SW 1271 (cell line): ENCODE measurements at places on chromosomes 16 and 17.

DNA sequence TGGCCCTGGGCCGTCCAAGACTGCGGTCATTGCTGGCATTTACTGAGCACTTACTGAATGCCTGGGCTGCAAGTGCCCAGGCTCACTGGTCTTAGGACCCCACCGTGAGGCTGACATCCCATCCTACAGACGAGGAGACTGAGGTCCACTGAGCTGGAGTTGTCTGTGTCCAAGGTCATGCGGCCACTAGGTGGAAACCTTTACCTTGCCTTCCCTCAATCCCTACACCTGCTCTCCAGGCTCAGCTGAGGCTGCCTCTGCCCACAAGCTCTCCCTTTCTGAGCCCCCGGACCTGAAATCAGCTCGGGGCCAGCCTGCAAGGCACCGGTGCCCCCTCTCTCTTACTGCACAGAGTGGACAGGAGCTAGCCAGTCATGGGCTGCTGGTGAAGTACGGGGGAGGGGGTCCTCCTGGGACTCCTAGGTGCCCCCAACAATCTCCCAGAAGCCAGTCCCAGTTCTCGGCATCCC is 1.5 kb downstream of the CASKIN1 start:
- DNase-seq: peak; percentile 16

DNA sequence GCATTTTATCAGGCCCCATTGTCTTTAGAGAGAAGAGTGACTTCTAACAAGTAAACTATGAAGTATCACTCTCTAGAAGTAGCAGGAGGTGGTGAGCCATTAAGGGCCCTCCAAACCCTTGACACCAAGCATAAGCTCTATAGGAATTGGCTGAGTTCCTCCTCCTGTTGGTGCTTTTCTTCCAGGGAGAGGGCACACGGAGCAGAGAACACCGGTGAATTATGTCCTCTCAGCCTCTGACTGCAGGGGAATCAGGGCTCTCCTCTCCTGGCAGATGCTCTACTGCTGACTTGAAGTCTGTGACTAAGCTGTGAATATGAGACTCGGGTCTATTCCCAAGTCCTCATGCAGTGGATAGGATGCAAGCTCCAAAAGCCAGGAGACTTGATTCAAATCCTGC is 32.3 kb downstream of the CHD9 start:
- no peak for DNase-seq

DNA sequence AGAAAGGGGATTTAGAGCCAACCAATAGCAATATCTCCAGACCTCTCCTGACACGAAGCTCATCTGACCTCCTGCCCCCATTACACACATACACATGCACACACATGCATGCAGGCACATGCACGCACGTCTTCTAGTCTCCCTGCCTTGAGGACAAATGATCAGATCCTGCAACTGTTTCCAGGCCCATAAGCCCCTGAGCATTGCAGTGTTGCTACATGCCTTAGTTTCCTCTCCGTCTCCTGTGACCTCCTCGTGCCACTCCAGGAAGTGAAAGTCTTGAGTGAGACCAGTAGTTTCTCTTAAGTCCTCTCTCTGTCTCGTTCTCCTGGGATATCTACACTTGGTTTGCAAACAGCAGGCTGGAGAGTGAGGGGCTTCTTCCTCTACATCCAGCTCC is 8.2 kb downstream of the CIITA start:
- no peak for DNase-seq

GRCh38 chr16:80103463-80103862 is 437.3 kb upstream of the DYNLRB2 start:
- DNase-seq: no peak

- no peak for DNase-seq
These were observed 151.5 kb upstream of the SDK2 start for GRCh38 chr17:73795730-73796129.

GRCh38 chr17:28272166-28272565 is 46.8 kb upstream of the TMEM97 start:
- no peak for DNase-seq

DNA sequence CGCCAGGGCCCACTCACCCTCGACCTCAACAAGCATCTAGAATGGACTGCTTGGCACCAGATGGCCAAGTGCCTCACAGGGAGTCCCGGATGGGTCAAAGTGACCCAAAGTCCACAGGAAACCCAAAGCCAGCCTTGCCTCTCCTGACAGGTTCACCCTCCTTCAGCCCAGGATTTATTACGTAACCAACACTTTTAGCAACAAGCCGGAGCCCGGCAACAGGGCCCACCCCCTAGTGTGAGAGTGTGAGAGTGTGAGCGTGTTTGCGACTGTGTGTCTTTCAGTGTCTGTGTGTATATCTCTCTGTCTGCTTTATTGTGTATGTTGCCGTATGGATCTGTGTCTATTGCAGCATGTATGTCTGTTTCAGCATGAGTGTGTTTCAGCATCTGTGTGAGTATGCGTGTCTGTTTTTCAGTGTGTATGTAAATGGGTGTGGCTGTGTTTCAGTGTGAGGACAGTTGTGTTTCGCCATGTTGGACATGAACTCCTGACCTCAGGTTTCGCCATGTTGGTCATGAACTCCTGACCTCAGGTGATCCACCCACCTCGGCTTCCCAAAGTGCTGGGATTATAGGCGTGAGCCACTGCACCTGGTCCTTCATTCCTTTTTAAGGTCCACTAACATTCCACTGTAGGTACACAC is 13.7 kb upstream of the PEMT start:
- no peak for DNase-seq

- no peak for DNase-seq
These were observed 8.0 kb downstream of the OR1F1 start for GRCh38 chr16:3195975-3196374.

DNA sequence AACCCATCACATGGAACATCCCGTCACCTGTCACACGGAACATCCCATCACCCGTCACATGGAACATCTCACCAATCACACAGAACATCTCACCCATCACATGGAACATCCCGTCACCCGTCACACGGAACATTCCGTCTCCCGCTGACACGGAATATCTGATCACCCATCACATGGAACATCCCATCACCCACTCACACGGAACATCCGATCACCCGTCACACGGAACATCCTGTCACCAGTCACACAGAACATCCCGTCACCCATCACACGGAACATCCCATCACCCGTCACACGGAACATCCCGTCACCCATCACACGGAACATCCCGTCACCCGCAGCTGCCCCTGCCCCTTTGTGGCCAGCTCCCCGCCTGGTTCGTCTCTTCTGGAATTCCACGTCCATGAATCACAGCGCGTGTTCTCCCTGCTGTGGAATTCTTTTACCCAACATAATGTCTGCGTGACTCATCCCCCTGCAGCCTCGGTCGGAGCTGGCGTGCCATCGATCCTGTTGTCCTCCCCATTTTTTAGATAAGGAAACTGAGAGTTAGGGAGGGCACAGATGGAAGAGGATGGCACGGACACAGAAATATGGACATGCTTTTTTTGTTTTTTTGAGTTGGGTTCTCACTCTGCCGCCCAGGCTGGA is 5.6 kb downstream of the CPNE7 start:
- peak; percentile 90 for DNase-seq

GRCh38 chr16:52827456-52827855 is 225.2 kb downstream of the CHD9NB start:
- no peak for DNase-seq

DNA sequence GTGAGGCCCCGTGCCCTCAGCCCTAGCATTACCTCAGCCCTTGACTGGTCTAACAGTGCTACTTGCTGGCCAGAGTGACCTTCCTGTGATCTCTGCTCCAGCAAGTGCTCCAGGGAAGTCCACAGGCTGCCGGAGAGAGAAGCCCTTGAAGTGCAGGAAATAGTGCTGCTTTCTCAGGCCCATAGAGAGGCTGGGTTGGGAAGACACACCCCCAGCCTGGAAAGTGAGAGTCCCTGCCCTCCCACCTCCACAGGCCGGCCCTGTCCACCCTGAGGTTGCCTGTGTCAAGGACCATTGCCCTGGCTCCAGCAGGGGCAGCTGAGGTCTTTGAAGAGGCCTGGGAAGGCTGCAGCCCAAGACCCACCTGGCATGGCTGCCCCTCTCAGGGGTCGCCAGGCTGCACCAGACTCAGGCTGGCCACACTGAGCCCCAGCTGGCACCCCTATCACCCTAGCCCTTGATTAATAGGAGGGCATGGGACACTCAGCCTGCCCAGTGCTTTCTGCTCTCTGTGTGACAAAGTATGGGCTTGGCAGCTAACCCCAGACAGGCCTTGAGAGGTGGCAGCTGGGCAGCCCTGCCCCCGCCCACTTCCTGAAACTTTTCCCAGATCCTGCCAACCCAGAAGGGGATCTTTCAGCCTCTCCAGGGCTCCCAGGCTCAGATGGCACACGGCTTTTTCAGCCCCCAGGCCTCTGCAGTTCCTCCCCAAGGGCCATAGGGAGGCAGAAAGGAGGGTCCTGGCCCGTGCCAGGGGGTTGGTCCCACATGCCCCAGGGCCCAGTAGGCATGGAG is 21.7 kb downstream of the ATP6V0D1 start:
- DNase-seq: no peak

DNA sequence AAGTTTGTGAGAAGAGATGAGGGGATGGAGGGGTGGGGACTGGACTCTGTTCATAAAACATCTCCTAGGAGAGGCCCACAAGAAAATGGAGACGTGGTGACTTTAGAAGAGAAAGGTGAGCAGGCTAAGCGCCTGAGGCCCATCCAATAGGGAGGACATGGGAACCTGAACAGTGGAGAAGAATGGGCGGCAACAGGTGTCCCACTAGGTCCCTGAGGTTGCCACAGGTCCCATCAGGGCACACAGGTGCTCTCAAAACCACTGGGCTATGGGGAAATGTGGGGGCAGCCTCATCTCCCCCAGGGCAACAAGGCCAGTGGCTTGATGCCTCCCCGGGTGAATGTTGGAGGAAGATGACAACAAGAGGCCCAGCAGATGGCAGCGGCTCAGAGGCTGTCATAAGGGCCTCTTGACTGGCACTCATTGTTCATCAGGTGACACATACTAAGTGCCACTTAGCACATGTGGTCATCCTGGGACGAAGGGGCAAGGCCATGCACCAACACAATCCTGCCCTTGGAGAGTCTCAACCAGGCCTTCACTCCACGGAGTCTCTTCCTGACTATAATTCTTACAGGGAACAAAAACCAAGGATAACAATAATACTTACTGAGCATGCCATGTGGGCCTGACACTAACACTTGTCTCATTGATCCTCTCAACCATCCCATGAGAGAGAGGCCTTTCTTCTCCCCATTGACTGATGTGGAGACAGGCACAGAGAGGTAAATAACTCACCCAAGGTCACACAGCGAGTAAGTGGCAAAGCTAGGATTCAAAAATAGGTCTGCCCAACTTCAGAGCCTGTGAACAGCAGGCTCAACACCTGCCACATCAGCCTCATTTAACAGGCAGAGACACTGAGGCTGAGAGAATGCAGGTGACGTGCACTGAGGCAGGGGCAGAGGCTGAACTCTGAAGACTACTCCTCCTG is 38.0 kb downstream of the CUEDC1 start:
- DNase-seq: no peak

DNA sequence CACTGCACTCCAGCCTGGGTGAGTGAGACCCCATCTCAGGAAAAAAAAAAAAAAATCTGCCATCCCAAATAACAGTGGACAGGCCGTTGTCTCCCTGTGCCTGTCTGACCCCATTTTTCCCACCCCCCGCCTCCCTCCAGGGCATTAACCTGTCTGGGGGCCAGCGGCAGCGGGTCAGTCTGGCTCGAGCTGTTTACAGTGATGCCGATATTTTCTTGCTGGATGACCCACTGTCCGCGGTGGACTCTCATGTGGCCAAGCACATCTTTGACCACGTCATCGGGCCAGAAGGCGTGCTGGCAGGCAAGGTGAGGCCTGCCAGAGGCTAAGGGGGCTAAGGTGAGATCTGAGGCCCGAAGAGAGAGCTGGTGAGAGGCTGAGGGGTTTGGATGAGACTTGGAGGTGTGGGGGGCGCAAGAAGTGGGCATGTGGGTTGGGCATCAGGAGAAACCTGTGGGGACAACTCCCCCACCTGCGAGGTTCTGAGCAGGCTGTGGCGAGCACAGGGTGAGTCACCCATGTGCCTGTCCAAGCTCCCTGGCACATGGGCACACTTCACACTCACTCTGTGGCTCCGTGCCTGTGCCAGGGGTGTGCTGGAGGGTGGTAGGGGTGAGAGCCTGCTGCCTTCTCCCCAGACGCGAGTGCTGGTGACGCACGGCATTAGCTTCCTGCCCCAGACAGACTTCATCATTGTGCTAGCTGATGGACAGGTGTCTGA is 34.7 kb downstream of the ANKRD40 start:
- no peak for DNase-seq

GRCh38 chr17:34249478-34249877 is 5.6 kb upstream of the CCL2 start:
- no peak for DNase-seq

DNA sequence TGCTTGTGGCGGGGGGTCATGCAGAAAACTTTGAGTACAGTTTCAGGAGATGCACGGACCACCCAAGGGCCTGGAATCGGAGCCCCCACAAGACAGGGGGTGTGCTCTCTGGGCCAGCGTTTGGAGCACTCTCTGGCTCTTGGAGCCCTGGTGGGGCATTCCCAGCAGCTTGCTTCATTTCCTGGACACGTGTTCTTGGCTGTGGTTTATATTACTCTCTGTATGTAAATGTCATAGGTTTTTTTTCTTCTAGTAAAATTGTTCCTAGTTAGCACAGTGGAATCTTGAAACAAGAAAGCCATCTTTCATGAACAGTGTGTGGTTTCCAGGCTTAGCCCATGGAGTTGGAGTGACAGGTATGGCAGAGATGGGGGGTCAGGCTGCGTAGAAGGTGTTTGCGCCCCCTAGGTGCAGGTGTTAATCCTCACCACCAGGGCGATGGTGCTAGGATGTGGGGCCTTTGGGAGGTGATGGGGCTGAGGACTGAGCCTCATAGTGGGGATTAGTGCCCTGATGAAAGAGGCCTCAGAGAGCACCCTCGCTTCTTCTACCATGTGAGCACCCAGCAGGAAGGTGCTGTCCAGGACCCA is 79.8 kb downstream of the JPH3 start:
- no peak for DNase-seq

GRCh38 chr16:13902677-13903076 is 17.3 kb upstream of the ERCC4 start:
- DNase-seq: no peak

- no peak for DNase-seq
These were observed 1.2 kb downstream of the AOC2 start for GRCh38 chr17:42845556-42845917.

DNA sequence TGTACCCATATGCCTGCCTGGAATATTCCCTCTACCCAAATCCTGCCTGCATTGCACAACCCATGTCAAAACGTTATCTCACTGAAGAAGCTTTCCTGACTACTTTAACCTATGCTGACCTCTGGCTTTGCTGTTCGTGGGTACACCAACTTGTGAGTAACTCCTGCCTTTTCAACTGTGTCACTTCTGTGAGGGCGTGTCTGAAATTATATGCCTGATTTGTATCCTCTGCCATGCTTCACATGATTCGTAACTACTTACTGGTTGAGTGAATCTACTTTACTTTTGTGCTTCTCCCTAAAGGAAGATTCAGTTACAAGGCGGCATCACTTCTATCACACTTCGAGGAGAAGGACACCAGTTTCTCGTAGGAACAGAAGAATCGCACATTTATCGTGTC is 33.3 kb upstream of the USP43 start:
- DNase-seq: no peak
